ENCODE measurements at places on chromosomes 3 and 15. TPM values are rescaled to one million over a fixed set of nuclear protein-coding genes. Genes with fewer than 3 reads are reported as not detected.
A peak's percentile ranks its signal among the peaks of the same experiment; 100 is the strongest.

Gene SPTSSB
- not detected for total RNA-seq

Gene SLC22A14
- not detected for total RNA-seq

- DNase-seq: peak; percentile 41
- H3K4me1 ChIP-seq: peaks cover 9% of the 10 kb centered on the region
- no peak overlapping the region for H3K27ac ChIP-seq
- H3K4me3 ChIP-seq: no peak overlapping the region
- no peaks in the 10 kb centered on the region for H3K36me3 ChIP-seq
These were observed 218.1 kb downstream of the ADAMTSL3 start for GRCh38 chr15:83871808-83872559.

Gene EPHA3
- total RNA-seq: 6.0 TPM

All from body of pancreas (tissue), 4 donors.